Right cardiac atrium (tissue), 5 donors: ENCODE measurements at places on chromosomes 2 and 18.

- no peak for DNase-seq
Measured at GRCh38 chr2:24821433-24821891, 28.2 kb downstream of the CENPO start.

DNA sequence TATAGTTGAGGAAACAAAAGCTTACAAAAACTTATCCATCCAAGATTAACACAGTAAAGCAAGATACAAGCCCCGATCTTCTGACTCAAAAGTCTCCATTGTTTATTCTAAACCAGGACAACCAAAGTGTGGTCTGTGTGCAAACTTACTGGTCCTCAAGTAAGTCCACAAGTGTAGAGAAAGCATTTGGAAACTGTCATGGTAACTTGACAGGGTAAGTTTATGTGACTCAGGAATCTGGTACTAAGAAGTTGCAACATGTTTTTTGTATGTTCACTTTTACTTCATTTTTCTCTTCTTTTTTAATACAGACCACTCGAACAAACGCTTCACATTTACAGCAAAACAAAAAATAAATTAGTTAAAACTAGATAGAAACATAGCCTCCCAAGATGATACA, 9.4 kb downstream of the MBD2 start:
- no peak for DNase-seq

- no peak for DNase-seq
Measured at GRCh38 chr2:178234648-178235047, 40.3 kb downstream of the OSBPL6 start.

GRCh38 chr2:118442996-118443553, 354.8 kb downstream of the INSIG2 start:
- no peak for DNase-seq

DNA sequence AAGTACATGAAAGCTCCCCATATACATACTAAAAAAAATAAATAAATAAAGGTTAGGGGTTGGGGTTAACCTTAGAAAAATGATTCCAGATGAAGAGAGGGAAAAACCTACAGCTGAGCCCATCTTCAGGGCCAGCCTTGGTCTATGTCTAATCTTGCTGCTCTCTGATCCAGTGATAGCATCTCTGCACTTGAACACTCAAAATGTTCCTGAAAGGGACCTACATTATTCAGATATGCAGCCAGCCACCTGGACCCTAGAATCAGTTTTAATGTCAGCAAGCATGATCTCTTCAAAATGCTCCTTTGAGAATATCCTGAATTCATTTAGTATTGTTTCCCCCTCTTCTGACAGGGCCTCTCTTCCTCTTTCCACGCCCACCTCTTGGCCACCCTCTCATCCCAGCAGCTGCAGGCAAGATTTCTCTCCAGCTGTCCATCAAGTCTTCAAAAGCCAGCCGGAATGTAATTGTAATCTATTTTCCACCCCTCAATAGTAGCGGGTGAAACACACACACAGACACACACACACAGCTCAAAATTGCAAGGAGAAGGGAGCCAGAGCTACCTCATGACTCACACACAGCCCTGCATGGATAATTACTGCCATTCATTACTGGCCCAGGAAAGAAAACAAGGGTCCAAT, 135.5 kb downstream of the MYO3B start:
- DNase-seq, result no peak

DNA sequence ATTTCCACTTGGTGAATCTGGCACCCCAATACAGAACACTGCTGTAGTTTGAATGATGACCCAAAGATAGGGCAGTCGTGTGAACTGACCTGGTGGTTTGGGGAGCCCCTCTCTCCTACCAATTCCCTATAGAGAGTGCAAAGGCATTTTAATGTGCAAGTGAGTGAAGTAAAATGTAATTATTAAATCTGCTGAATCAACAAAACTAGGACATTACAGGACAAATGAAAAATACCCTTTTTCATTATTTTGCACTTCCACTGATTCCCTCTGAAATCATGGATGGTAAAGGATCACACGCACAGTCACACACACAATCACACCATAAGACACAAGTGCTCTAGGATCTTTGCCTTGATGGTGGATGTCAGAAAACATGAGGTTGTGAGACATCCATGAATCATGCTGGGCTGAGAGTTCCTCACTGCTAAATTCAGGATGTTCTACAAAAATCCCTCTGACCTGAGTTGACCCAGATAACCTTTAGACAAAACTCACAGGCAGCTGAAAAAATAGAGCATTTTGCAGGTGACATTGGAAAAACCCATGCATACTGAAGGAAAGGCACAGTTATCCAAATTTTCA, 197.4 kb downstream of the FBXO15 start:
- DNase-seq, result no peak

GRCh38 chr2:112185131-112185530, 46.9 kb downstream of the FBLN7 start:
- no peak for DNase-seq

DNA sequence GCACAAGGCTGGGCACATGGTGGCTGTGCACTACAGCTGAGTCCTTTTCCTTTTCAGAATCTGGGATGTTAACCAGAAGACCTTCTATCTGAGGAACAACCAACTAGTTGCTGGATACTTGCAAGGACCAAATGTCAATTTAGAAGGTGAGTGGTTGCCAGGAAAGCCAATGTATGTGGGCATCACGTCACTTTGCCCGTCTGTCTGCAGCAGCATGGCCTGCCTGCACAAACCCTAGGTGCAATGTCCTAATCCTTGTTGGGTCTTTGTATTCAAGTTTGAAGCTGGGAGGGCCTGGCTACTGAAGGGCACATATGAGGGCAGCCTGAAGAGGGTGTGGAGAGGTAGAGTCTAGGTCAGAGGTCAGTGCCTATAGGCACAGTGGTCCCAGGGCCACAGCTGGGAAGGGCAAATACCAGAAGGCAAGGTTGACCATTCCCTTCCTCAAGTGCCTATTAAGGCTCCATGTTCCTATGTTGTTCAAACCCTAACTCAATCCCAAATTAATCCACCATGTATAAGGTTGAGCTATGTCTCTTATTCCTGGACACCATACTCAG, 2.2 kb downstream of the IL1RN start:
- DNase-seq, result no peak

DNA sequence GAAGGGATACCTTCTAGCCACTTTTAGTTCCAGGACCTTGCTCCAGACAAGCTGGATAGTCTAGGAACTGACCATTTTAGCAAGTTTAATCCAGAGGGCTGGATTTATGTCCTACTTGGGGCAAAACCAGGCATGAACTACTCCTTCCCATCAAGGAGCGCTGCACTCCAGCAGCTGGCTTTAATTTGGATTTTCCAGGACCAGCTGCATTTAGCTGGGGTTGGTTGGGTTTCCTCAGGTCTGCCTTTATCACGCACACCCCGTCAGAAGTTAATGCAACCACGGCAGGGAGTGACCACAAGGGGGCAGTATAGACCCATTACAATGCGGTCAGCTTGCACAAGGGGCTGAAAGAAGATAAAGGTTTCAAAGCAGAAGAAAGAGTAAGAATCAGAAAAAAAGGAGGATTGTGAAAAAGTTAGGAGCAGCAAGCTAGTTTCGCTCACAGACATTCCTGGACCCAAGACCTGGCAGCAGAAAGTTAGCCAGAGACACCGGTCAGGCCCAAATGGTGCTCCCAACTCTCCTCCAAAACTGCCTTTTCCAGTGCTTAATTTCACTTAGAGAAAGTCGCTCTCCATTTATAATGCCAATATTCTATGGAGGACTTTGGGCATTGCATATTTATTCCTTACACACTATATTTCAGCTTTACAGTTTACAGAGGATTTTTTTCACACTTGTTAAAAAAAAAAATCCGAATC, 40.1 kb downstream of the SLC4A1AP start:
- DNase-seq, result peak; percentile 90

- peak; percentile 51 for DNase-seq
Measured at GRCh38 chr2:149009576-149010461, 28.7 kb upstream of the LYPD6B start.

DNA sequence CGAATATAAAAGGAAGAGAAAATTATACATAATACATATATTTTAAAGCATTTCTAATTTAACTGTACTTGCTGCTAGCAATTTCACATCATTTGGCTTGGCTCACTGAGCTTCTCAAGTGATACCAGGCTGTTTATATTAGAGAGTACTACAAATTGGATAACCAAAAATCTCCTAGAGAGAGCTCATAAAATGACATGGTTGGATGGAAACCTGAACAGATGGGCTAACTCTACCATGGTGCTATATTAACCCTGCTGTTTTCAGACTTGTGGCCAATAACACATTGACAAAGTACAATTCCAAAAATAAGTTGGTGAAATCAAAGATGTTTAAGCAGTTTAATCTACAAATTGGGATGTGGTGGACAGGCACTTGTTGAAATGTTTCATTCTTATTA, 364.4 kb upstream of the GCFC2 start:
- no peak for DNase-seq

GRCh38 chr2:168632709-168633121, 169.7 kb upstream of the NOSTRIN start:
- DNase-seq, result no peak

DNA sequence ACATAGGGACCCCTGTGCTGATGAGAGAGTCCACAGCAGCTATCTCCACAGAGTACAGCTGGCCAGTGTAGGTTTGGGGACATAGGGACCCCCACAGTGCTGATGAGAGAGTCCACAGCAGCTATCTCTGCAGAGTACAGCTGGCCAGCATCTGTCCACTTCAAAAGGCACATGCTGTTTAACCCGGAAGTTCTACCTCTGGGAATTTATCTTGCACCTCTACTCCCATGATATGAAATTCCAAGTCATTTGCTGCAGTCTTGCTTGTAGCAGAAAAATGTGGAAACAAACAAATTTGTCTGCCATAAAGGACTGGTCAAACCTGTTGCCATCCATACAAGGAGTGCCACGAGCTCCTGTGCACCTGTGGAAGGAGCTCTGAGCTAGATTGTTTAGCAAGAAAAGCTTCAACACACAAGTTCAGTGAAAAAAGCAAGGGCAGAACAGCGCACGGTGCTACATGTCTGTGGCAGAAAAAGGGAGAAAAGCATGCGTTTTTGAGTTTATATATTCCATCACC, 33.1 kb downstream of the LRRFIP1 start:
- no peak for DNase-seq
